ENCODE measurements at places on chromosomes 4 and X. TPM values are rescaled to one million over a fixed set of nuclear protein-coding genes. Genes with fewer than 3 reads are reported as not detected.
A peak's percentile ranks its signal among the peaks of the same experiment; 100 is the strongest.

The TASL gene
- total RNA-seq, result 1.7 TPM

The LDB2 gene
- total RNA-seq, result not detected

The FAM47E gene
- total RNA-seq, result not detected

The SHISA3 gene
- not detected for total RNA-seq

The FATE1 gene
- total RNA-seq, result not detected

The GC gene
- not detected for total RNA-seq

The VCX gene
- total RNA-seq, result not detected

The UGT2A1 gene
- not detected for total RNA-seq

The GPC3 gene
- 0.58 TPM for total RNA-seq

The MAOB gene
- not detected for total RNA-seq

- H3K27ac ChIP-seq, result no peak overlapping the region
- no peaks in the 10 kb centered on the region for H3K36me3 ChIP-seq
- no peak for DNase-seq
- no peaks in the 10 kb centered on the region for H3K4me1 ChIP-seq
- H3K27me3 ChIP-seq, result no peaks in the 10 kb centered on the region
Measured at GRCh38 chr4:85218756-85219155, 252.3 kb upstream of the WDFY3 start.

DNA sequence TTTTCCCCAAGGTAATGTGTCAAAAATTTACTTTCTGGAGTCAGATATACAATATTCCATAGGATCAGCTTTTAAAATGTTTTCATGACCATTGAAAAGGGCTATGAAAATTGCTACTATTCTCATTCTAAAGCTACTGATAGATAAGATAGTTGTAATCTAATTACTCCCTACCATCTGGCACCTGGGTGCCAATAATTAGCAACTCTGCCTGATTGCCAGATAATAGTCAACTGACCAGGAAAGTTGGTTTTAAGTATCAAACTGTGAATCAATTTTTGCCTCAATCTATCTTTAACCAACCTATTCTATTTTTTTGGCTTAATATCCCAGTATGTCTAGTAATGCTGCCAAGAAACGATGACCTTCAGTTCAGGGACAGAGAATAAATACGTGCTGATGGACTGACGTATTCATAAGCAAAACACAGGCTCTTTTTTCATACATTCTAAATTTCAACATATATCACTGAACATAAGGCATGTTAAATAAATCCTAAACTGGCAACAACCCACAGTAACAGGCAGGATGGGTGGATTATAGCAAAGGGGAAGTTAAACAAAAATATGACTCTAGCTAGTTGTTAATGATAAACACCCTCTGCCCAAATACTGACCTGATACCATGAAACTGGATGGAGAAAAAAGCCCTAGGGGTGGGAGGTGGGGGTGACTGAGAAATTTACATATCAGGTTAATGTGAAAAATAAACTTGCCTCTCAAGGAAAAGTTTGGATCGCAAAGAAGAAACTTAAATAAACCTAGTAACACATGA lies 18.2 kb downstream of the SH3RF1 start:
- DNase-seq, result no peak
- no peaks in the 10 kb centered on the region for H3K4me1 ChIP-seq
- no peaks in the 10 kb centered on the region for H3K36me3 ChIP-seq

GRCh38 chrX:42673301-42673810 lies 104.6 kb downstream of the PPP1R2C start:
- no peaks in the 10 kb centered on the region for H3K27me3 ChIP-seq
- no peaks in the 10 kb centered on the region for H3K36me3 ChIP-seq
- no peak overlapping the region for H3K27ac ChIP-seq
- no peaks in the 10 kb centered on the region for H3K4me1 ChIP-seq

GRCh38 chr4:41129128-41129754 lies 85.1 kb downstream of the APBB2 start:
- no peak overlapping the region for H3K27ac ChIP-seq
- H3K27me3 ChIP-seq, result peaks cover 2% of the 10 kb centered on the region
- H3K4me3 ChIP-seq, result no peak overlapping the region

GRCh38 chrX:121433289-121433688 lies 385.9 kb downstream of the GLUD2 start:
- H3K4me3 ChIP-seq, result no peak overlapping the region
- no peak for DNase-seq
- no peaks in the 10 kb centered on the region for H3K27me3 ChIP-seq
- no peaks in the 10 kb centered on the region for H3K4me1 ChIP-seq
- no peaks in the 10 kb centered on the region for H3K36me3 ChIP-seq

DNA sequence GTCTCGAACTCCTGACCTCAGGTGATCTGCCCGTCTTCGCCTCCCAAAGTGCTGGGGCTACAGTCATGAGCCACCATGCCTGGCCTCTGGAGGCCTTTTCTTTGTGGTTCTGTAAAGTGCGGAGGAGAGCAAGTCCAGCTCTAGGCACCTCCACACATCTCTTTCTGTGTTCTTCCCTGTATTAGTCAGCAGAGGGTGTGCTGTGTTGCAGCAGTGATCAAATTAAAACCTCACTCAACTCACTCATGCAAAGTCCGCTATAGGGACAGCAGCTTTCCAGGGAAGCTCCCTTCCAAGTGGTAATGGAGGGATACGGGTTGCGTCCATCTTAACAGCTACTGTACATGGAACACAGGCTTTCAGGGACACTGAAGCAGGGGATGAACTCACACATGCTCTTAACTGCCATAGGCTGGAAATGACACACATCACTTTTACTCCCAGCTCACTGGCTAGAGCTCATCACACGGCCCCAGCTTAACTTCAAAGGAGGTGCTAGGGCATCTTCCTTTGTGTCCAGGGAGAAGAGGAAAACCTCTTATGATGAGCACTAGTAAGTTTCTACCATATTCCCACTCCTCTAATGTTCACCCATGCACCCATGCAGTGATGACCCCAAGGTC lies 36.0 kb upstream of the CCNG2 start:
- no peak overlapping the region for H3K27ac ChIP-seq
- H3K4me1 ChIP-seq, result no peaks in the 10 kb centered on the region
- no peak overlapping the region for H3K4me3 ChIP-seq
- no peak for DNase-seq
- H3K27me3 ChIP-seq, result no peaks in the 10 kb centered on the region
- no peaks in the 10 kb centered on the region for H3K36me3 ChIP-seq

- H3K27me3 ChIP-seq, result no peaks in the 10 kb centered on the region
- no peak for DNase-seq
- no peaks in the 10 kb centered on the region for H3K4me1 ChIP-seq
- no peak overlapping the region for H3K4me3 ChIP-seq
- H3K36me3 ChIP-seq, result no peaks in the 10 kb centered on the region
Measured at GRCh38 chr4:86296865-86297264, 63.0 kb downstream of the MAPK10 start.

GRCh38 chr4:130568746-130569145 lies 1472.8 kb downstream of the C4orf33 start:
- no peaks in the 10 kb centered on the region for H3K4me1 ChIP-seq
- H3K27me3 ChIP-seq, result no peaks in the 10 kb centered on the region
- H3K4me3 ChIP-seq, result no peak overlapping the region

DNA sequence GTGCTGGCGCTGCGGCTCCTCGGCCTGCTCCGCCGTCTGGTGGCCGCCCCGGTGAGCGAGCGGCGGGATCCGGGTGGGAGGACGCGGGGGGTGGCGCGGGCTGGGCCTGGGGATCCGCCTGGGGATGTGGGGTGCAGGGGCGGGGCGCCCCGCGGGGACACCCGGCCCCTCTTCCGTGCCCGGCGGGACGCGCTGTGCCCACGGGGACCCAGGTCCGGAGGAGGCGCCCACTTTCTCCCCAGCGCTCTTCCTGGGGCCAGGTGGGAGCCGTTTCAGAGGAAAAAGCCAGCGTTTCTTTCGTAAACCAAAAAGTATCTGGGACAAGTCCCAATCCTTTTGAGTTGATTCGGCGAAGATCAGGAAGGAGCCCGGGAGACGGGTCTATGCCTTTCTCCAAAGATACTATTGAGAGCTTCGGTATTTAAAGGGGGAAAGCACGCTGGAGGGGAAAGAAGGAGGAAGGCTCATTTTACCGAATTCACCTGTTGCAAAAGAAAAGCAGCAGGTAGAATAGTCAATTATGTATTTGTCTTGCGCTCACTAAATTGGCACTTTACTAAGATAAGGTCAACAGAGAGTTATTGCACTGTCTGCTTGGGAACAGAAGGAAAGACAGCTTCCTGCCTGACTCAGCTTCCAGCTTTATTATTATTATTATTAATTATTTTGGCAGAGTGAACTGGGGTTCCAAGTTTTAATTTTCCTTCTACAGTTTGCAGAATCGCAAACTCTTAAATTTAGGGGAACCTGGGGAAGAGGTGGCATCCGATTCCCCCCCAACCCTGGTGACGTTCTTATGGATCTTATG lies 81.5 kb upstream of the CD99 start:
- H3K4me1 ChIP-seq, result peaks cover 42% of the 10 kb centered on the region
- H3K27me3 ChIP-seq, result no peaks in the 10 kb centered on the region
- peak overlapping the region; percentile 75 for H3K4me3 ChIP-seq
- DNase-seq, result no peak

DNA sequence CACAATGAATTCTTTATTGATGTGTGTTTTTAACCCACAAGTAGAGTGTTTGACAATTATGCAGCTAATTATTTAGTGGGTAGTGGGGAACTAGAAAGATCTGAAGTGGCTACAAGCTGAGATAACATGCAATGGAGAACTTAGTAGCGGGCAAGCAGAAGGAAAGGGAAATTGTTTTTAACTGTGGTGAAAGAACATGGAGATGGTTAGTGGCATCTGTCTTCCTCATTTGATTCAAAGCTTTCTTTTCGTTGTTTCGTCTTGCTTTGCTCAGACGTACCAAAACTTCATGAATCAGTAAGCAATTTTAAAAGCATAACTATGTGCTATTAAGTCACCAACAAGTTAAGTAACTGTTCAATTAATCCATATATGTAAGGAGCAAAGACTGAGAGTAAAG lies 169.9 kb downstream of the BANK1 start:
- H3K4me1 ChIP-seq, result no peaks in the 10 kb centered on the region
- no peak overlapping the region for H3K4me3 ChIP-seq
- no peaks in the 10 kb centered on the region for H3K27me3 ChIP-seq
- DNase-seq, result no peak
- H3K27ac ChIP-seq, result no peak overlapping the region
- H3K36me3 ChIP-seq, result no peaks in the 10 kb centered on the region

DNA sequence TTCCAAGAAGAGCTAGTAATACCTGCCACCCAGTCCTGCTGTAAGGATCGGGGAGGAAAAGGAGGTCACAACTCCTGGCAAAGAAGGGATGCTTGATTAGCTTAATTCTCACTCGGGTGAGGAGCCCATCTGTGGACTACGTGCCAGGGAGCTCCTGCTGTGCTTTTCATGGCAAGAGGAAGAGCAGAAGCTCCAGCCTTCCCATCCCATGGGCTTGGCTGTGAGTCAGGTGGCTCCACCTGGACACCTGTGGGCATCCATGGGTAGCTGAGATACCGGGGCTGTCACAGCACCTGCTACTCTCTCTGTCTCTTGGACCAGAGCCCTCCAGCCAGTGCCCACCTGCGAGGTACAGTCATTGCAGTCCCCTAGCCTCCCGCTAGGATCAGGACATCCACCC lies 18.0 kb downstream of the CLNK start:
- no peak overlapping the region for H3K27ac ChIP-seq
- H3K4me3 ChIP-seq, result no peak overlapping the region
- peaks cover 10% of the 10 kb centered on the region for H3K4me1 ChIP-seq
- peaks cover 1% of the 10 kb centered on the region for H3K27me3 ChIP-seq
- no peaks in the 10 kb centered on the region for H3K36me3 ChIP-seq

DNA sequence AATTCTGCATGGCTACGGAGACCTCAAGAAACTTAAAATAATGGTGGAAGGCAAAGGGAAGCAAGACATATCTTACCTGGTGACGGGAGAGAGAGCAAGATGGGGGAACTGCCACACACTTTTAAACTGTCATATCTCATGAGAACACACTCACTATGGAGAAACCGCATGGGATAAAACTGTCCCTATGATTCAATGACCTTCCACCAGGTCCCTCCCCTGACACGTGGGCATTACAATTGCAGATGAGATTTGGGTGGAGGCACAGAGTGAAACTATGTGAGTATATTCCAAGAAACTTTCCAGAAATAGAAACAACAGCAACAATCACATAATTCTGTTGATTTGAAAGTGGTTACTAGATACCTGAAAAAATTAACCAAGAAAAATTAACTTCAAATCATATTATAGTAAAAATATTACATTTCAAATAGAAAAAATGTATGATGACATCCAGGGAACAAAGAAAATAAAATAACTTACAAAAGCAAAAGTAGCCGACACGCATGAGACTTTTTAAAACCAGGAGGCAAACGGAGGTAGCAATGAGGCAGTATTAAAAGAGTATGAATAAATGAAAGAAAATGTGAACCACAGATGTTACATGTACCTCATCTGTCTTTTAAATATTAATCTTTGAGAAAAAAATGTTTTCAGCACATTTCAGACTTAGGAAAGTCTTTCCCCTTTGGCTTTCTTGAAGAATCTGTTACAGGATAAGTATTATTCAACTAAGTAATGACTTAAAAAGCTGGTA lies 879.5 kb downstream of the TECRL start:
- no peaks in the 10 kb centered on the region for H3K36me3 ChIP-seq
- no peak overlapping the region for H3K4me3 ChIP-seq
- H3K27ac ChIP-seq, result no peak overlapping the region
- H3K4me1 ChIP-seq, result no peaks in the 10 kb centered on the region
- DNase-seq, result no peak

DNA sequence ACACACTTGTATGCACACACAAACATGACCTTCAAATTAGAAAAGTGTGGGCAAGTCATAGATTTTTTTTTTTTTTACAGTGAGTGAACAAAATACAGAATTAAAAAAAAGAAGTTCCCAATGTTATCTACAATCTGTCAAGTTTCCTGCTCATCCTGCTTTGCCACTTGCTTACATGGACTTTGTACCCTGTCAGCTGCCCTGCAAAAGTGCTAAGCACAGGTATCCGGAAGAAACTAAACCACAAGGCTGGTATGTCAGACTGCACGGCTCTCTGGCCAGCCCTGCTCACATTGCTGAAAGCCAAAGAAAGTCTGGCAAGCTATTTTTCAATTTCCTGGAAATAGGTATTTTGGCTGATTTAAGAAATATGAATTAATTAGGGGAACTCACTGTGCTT lies 38.9 kb upstream of the BCLAF3 start:
- no peak overlapping the region for H3K4me3 ChIP-seq
- peaks cover 8% of the 10 kb centered on the region for H3K4me1 ChIP-seq
- no peaks in the 10 kb centered on the region for H3K36me3 ChIP-seq
- DNase-seq, result no peak

DNA sequence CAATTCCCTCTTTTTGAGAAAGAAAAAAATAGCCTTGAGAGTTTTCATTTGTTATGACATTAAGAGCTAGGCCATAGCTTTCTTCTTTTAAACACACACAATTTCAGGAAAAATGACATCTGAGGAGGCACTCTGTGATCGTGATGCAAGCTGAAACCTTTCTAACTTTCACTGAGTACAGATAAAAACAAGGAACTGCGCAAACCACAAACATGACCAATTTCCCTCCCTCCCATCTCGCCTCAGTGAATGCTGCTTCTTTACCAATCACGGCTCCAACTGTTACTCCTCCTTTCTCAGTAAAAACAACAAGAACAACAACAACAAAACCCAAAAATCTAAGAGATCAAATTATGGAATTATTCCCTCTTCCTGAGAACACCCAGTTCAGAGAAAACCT lies 626.8 kb downstream of the TLL1 start:
- H3K36me3 ChIP-seq, result no peaks in the 10 kb centered on the region
- no peak for DNase-seq
- no peak overlapping the region for H3K27ac ChIP-seq
- H3K4me3 ChIP-seq, result no peak overlapping the region
